ENCODE measurements at places on chromosomes 1 and 21. TPM values are rescaled to one million over a fixed set of nuclear protein-coding genes. Genes with fewer than 3 reads are reported as not detected.

DNA sequence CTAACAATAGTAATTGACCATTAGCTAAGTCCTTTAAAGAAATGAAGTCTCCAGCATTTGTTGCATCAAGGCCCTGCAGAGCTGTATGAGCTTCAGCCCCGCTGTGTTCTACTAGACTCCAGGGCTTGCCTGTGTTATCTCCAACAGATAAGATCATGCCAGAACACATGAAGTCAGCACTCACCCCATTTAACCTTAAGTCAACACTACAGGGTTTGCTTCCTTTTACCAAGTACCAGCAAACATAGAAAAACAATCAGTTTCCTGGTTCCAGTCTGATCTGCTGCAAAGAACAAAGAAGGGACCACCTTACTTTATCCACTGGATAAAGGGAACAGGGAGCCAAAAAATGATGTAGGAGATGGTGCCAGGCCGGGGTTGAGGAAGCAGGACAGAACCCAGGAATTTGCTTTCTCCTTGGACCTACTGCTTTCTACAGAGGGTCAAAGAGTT, 41.3 kb upstream of the ENAH start:
- no peak for DNase-seq

DNA sequence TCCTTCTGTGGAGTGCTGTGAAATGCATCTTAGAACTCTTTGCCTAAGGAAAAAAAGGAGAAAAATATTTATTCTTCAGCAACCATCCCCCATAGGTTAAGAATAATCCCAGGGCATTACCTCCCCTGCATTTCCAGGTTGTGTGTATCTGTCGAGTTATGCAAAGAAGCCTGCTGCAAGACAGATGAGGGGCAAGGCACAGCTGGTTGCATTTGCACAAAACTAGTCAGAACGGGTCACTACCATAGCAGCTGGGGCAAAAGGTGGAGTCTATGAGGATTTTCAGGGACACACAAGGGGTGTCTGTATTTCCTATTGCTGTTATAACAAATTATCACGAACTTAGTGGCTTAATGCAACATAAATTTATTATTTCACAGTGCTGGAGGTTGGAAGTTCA, 443.4 kb upstream of the C1orf87 start:
- no peak for DNase-seq

DNA sequence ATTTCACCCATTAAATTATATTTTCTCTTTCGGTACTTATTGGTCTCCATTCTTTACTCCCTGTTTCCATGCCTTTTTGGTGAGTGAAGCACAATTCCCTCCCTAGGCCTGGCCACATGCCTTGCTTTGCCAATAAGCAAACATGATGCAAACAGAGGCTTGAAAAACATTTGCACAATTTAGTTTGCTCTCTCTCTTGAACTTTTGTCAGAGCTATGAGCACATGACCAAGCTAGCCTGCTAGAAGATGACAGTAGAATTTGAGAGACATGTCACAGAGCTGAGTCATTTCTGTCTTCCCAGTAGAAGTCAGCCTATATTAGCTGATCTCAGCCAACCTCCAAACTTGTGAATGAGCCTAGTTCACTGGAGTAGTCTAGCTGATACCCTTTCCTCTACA, 24.6 kb downstream of the ANGPTL3 start:
- DNase-seq, result no peak

GRCh38 chr1:216054600-216054999, 368.6 kb downstream of the USH2A start:
- no peak for DNase-seq

DNA sequence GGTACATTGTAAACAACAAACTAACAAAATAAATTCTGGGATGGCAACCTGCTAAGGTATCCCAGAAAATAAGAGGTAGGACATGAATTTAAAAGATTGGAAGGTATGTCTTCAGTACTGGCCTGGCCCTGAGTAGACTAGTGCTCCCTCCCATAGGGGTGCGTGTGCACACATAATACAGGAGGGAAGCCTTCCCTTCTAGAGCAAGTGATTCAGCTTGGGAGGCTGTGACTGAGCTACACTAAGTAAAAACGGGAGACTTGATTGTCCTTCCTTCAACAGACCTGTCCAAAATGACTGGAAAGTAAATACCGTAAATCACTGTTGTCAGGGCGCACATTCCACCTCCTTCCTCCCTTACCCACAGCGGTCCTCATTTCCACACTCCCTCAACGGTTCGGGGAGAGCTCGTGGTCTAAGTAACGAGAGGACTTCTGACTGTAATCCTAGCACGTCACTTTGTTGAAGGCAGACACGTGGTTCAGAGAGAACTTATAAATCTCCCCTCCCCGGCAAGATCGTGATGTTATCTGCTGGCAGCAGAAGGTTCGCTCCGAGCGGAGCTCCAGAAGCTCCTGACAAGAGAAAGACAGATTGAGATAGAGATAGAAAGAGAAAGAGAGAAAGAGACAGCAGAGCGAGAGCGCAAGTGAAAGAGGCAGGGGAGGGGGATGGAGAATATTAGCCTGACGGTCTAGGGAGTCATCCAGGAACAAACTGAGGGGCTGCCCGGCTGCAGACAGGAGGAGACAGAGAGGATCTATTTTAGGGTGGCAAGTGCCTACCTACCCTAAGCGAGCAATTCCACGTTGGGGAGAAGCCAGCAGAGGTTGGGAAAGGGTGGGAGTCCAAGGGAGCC, at the start of gene TGFB2:
Gene TGFB2 (plus strand): TSS at position 523 of the 859 bp plus-strand sequence. CDS start 1,366 bp downstream, outside the sequence.
- DNase-seq, result peak; percentile 21

GRCh38 chr1:201845331-201846083, 16.6 kb downstream of the IPO9 start:
- DNase-seq, result no peak

GRCh38 chr1:184161071-184161698, 109.7 kb downstream of the TSEN15 start:
- no peak for DNase-seq

- no peak for DNase-seq
Observed at GRCh38 chr21:33011462-33011861, 14.3 kb upstream of the OLIG2 start.

DNA sequence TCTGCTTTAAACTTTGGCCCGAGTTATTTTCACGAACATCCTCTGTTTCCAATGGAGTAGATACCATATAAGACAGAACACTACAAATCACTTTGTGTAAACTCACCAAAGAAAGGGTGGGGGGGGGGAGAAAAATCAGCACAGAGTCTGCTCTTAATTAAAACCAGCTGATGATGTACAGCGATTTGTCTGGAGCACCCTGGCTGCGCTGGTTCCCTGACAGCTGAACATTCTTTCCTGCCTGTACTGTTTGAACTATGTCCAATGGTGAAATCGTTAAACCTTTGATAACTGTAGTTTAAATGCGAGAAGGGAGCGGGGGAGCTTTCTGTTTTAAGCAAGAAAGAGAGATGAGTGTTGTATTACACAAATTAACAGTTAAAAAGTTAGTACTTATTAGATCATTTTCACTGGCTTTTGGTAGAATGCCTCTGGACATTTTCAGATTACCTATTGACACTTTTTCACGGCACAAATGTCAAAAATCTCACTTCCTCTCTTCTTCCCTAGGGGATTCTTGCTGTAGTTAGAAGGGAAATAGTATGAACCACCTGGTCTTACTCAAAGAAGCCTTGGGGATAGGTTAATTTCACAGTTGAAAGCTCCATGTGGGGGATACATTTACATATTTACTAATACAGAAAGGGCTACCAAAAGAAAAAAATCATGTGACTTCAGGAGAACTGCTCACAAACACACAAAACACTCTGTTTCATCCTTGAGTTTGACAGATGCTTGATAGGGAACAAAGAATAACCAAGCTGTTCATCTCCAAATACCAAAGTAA, 140.2 kb upstream of the RUNX1 start:
- DNase-seq, result no peak

DNA sequence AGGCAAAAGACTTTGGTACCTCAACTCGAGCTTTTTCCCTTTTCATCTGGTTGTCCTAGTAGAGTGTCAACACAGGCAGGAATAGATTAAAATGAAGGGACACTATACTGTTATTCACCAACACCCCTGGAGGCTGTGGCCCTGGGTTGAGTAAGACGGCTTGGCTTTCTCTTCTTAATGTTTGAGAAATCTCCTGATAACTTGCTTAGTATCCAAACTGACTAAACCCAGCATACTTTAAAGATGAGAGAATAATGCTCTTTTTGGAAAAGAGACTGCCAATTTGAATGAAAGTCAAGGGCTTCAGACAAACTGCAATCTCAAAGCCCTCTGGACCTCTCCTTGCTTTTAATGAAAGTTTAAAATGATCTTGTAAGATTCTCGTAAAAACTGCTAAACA, 2.6 kb upstream of the SLC30A1 start:
- DNase-seq, result no peak

- no peak for DNase-seq
Observed at GRCh38 chr1:208189716-208190115, 54.5 kb downstream of the PLXNA2 start.

DNA sequence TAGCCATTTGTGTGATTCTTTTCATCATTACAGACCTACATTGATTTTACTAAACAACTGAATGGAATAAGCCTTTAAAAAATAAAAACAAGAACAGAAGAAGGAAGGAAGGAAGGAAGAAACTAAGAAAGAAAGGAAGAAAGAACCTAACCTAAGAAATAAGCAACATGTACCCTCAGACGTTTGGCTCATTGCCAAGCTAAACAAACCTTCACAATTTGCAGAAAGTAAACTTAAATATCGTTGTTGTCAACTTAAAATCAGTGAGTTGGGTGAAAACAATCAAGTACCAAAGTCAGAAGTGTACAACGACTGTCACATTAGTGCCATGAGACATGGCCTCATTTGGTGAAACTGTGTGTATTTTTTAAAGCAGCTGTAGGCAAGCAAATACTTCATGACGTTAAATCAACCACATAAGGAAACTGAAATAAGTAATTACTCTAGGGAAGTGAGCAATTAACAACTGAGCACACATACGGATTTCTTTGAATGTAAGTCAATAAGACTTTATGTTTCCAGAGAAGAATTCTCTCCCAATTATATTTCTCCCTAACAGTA, 313.1 kb upstream of the TMPRSS15 start:
- no peak for DNase-seq

DNA sequence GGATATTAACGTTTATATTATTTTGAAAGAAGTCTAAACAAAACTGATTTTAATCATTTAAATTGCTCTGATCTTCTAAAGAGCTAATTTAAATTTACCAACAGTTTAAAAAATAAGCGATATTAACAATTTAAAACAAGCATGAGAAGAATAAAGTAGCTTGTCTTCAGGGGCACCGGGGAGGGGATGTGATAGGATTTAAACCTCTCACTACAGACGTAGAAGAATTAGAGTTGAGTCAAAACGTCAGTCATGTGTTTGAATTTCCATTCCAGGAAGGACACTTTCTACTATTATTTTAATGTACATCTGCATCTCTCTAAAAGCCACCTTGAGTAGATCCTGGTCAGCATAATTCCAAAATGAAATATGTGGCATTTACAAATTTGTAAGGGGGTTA, 58.2 kb upstream of the TPTE start:
- no peak for DNase-seq

DNA sequence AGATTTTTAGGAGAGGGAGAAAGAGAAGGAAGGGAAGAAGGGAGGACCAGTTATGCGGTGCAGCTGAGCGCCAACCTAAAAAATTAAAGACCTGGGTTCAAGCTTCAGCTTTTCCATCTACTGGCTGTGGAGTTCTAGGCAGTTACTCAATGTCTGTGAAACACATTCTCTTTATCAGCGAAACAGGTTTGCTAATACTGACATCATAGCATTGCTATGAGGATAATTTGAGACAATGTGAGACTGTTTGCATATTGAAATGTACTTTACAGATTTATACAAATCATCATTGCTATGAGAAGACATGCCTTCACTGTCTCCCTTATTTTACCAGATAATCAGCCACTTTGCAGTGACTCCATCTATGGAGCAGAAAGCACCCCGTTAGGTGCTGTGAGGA, 222.9 kb upstream of the SGIP1 start:
- no peak for DNase-seq

DNA sequence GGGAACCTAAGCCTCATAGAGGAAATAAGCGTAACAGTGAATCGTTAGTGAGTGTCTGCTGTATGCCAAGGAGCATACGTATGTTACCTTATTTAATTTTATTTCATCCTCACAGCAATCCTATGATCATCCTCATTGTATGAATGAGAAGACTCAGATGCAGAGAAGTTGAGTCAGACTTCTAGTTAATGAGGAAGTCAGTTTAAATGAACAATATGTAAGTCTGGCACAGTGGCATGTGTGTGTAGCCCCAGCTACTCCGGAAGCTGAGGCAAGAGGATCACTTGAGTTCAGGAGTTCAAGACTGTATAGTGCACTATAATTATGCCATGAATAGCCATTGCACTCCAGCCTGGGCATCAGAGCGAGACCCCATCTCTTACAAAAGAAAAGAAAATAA, 148.0 kb downstream of the ZZZ3 start:
- DNase-seq, result no peak

- no peak for DNase-seq
Observed at GRCh38 chr1:24045771-24046170, 65.6 kb upstream of the SRSF10 start.

Gene PER3
- 11.9 TPM for total RNA-seq

Gene TMPRSS2
- 65.3 TPM for total RNA-seq

Gene IQCC
- total RNA-seq, result 2.0 TPM
